Fibroblast of skin of right biceps (primary cell): ENCODE measurements at places on chromosomes 5 and 9.

DNA sequence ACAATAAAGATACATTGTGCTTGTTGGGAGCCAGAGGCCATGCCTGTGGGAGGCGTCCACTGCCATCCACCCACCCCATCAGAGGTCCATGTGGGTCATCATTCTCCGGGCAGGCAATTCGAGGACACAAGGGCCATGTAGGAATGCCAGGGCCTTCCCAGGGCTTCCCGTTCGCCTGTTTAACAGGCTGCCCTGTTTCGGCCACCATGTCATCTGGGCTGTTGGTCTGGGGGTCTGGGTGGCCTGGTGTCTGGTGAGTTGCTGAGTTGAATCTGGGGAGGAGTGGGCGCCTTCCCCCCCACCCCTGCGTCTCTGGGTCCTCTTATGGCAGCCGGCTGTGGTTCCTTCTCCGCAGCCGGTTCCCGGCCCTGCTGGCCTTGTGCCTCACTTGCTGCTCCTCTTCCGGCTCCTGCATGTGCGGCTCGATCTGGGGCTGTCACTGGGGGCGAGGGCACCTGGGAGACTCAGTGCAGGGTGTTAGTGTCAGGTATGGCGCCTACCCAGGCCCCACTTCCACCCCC lies 117.4 kb downstream of the WNK2 start:
- no peak for DNase-seq

DNA sequence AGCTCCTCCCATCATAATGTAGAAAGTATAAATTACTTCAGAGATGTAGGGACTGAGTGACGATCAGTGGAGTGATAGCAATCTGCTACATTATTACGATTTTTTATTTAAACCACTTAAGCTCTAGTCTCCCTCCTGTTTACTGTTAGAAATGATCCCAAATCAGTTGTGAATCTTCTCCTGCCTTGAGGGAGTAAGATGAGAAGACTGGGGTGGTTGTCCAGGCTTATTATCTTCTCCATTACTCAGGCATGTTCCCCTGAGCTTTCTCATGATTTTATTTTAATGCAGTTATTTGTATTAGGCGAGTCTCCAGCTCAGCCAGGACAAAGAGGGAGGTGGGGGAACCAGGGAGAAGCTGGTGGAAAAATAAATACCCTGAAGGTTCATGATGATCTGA lies 48.2 kb upstream of the CTNNA1 start:
- DNase-seq = no peak

- DNase-seq = no peak
Measured at GRCh38 chr5:173557123-173557903, 59.1 kb downstream of the BOD1 start.

- DNase-seq = no peak
Measured at GRCh38 chr5:35285435-35285834, 55.1 kb upstream of the PRLR start.

DNA sequence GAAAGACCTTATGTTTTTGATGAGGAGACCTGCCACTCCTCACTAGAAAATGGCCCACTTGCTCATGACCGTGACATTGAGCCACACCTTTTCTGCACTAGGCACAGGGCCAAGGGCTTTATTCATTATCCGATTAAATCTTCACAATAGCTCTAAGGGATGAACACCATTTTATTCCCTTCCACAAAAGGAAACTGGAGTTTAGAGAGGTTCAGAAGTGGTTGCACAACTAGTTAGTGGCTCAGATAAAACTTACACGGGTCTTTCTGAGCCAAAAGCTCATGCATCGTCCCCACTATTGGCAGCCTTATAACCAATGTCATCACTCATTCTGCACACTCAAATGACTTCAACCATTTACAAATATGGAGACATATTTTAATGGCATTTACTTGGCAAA lies 39.4 kb downstream of the SUSD1 start:
- no peak for DNase-seq

GRCh38 chr9:99114846-99115500 lies 10.1 kb downstream of the TGFBR1 start:
- DNase-seq = no peak

- no peak for DNase-seq
Measured at GRCh38 chr9:114372921-114373448, 14.8 kb downstream of the AKNA start.

DNA sequence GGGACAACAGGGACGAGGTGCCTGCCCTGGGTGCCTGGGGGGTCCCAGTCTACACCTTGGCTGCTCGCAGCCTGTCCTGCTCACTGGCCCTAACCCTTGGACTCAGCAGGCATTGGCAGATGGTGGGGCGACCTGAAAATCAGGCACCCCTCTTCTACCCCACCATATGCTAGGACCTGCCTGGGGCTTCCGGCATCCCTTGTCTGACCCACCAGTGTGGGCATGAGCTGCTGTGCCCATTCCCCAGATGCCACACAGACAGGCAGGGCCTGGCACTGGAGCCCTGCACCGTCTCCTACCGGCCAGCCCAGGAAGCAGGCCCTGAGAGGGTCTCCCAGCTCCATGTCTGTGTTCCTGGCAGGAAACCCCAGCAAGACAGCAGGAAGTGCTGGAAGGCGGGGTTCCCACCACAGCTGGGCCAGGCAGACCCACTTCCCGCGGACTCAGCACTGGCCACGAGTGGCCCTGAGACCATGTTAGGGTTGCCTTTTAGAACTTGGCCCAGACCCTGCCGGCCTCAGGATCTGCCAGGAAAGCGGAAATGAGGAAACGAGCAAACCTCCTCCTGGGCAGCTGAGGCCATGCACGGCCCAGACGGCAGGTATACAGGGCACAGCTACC lies 3.1 kb downstream of the NINJ1 start:
- no peak for DNase-seq

- peak; percentile 58 for DNase-seq
Measured at GRCh38 chr5:142246258-142246657, 78.6 kb downstream of the SPRY4 start.

- no peak for DNase-seq
Measured at GRCh38 chr5:116838011-116838536, 263.5 kb upstream of the SEMA6A start.

DNA sequence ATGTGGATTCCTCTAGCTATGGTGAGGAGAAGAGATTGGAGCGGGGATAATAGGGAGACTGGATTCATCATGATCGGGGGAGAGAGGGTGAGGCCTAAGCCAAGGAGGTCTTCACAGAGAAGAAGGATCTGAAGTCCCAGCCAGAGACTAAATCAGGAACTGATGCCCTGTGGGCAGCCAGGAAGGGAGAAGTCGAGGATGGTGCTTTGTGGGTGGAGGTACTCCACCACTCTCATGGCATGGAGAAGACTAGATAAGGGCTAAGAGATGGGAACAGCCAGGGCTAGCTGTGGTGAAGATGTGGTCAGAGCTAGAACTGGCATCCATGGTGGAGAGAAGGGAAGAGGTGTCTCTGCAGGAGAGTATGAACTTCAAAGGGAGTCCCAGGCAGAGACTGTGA lies 3.0 kb upstream of the RGS14 start:
- DNase-seq = no peak

DNA sequence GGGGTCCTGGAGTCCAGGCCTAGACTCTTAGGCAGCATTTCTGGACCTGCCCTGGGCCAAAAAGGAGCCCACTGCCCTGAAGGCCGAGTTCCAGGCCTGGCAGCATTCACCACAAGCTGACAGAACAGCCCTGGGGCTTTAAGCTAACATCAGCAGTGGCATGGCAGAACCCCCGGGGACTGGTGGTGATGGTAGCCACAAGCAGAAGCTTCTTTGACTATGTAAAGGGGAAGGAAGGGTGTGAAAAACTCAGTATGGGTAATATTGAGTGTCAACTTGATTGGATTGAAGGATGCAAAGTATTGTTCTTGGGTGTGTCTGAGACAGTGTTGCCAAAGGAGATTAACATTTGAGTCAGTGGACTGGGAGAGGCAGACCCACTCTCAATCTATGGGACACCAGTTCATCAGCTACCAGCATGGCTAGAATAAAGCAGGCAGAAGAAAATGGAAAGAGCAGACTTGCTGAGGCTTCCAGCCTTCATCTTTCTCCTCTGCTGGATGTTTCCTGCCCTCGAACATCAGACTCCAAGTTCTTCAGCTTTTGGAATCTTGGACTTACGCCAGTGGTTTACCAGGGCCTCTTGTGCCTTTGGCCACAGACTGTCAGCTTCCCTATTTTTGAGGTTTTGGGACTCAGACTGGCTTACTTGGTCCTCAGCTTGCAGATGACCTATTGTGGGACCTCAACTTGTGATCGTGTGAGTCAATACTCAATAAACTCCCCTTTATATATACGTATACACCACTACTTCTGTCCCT lies 661.0 kb upstream of the C9orf72 start:
- DNase-seq = peak; percentile 64

GRCh38 chr9:111949919-111950318 lies 53.3 kb downstream of the UGCG start:
- DNase-seq = peak; percentile 84

DNA sequence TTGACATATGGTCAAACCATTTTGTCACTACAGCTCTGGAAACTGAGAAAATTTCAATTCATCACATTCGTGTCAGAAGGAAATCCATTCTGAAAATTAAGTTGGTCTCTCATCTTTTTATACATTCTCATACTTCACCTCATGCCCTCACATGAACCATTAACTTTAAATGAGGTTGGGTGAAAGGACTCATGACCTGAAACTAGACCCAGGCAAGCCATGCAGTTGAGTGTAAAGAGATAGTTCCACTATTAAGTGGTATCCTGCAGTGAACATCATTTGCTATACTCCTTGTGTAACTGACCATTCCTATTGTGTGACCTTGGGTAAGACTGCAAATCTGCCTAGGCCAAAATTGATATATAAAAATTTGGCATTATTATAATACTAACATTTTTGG lies 299.6 kb upstream of the GRIN3A start:
- DNase-seq = no peak

DNA sequence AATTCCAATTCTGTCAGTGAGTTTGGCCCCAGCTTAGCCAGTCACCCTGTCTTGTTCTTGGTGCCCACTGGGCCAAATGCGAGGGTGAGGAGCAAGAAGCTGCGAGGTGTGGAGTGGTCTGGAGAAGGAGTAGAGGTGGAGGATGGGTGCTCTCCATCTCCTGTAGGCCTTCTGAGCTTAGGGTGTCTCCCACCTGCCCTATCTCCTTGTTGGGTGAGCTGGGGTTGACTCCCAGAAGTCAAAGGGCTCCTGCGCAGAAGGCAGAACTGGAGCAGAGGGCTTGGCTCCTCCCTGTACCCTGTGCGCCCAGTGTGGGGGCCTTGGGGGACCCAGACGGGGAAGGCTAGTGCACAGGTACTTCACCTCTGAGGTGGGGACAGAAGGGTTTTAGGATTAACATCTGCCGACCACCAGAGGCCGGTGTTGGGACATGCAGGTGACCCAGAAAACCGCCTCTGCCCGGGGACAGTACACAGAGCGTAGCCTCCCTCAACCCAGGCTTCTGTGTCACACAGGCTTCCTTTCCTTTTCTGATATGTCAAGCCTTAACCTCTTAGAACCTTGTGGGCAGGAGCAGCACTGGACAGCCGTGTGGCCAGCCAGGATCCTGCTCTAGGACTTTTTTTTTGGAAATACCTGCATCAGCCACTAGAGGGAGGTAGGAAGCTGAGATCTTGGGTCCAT lies 16.9 kb downstream of the IL5 start:
- DNase-seq = peak; percentile 37
